Glutamatergic neuron (in vitro differentiated cells): ENCODE measurements at places on chromosomes 11 and 22.

GRCh38 chr22:30574997-30575671, 669 bp upstream of the GAL3ST1 start:
- DNase-seq, result no peak

- no peak for DNase-seq
These were observed 10.4 kb upstream of the CD81 start for GRCh38 chr11:2366733-2367132.

DNA sequence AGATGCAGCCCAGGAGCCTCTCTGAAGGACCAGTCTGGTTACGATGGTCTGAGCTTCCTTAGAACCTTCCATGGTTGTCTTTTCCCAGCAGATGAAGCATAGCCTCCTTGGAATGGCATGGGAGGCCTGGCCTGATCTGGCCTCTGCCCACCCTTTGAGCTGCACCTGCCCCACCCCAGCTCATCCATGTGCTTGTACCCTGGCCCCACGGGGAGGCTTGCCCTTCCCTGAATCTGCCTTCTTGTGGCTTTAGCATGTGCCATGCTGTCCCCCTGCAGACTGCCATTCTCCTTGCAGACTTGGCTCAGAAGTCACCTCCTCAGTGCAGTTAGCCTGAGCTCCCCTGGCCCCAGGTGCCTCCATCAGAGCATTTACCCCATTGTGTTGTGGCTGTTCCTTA, 62.5 kb downstream of the FBLN1 start:
- DNase-seq, result no peak

GRCh38 chr11:15223318-15223717, 108.6 kb downstream of the INSC start:
- no peak for DNase-seq

DNA sequence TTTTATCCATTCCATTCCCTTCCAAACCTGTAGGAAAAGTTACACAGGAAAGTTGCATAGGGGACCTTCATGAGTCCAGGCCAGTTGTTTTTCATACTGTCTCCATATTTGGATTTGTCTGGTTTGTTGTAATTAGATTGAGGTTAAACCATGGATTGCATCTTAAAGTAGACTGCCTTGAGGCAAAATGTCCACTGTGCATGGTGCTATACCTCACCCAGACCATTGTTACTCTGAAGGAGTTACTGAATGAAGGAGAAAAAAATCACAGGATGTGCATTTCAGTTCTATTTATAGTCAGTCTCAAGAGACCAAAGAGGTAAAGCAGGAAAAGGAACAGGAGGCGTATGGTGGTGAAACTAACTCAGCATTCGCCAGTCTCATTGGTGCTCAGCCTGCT, 29.6 kb upstream of the L3MBTL2 start:
- DNase-seq, result no peak

GRCh38 chr11:119839476-119840133, 110.6 kb upstream of the NECTIN1 start:
- DNase-seq, result no peak

GRCh38 chr11:119614222-119615002, 114.6 kb downstream of the NECTIN1 start:
- no peak for DNase-seq

DNA sequence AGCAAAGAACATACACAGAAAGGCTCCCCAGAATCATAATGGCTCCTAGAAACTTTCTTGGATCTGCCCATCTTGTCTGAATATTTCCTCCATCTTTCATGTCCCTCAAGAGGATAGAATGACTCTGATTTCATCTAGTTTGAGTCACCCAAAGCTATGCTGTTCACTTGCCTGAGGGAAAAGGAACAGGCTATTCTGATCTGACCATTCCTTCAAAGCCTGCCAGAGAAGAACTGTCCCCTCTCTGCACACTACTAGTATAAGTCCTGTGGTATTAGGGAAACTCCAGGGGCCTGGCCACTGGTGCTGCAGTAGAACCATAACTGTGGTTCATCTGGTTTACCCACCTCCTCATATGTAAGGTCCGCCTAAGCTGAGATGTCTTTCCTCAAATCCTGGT, 2.4 kb upstream of the PATE1 start:
- DNase-seq, result no peak

GRCh38 chr11:3197044-3197695, 21.4 kb downstream of the MRGPRG start:
- no peak for DNase-seq
